ENCODE measurements at places on chromosomes 5 and 9. TPM values are rescaled to one million over a fixed set of nuclear protein-coding genes. Genes with fewer than 3 reads are reported as not detected.

Gene HSPB3
- 157 TPM for total RNA-seq

Gene AGXT2
- total RNA-seq, result not detected

Gene SPATA31C1
- not detected for total RNA-seq

Gene PGM5
- 54.2 TPM for total RNA-seq

Gene RFX3
- total RNA-seq, result 5.7 TPM

Gene PIP5KL1
- 0.44 TPM for total RNA-seq

Gene TMOD1
- total RNA-seq, result 178 TPM

Gene LTC4S
- 4.0 TPM for total RNA-seq

Gene TTC39B
- 3.6 TPM for total RNA-seq

Gene POLR3G
- total RNA-seq, result 1.9 TPM

Gene MARVELD2
- total RNA-seq, result 0.25 TPM

Gene LCN9
- total RNA-seq, result not detected

GRCh38 chr9:101087426-101087825 is 58.9 kb downstream of the PLPPR1 start:
- DNase-seq, result no peak

- no peak for DNase-seq
Observed at GRCh38 chr9:5721279-5722087, 92.6 kb downstream of the RIC1 start.

DNA sequence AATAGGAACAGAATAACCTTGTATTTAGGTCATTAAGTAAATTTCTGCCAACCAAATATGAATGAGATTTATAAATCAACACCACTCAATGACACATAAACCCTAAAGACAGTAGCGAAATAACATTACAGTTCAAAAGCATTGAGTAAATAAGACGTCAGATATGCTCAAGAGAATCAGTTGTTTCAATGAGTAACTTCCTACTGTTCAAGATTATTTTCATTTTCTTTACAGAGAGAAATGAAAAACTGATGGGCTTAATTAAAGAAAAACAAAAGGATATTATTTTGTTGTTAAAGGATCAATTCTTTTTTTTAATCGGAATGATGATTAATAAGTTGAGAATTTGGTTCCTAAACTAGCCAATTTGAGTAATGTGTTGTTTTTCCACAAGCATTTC is 150.1 kb downstream of the BNC2 start:
- no peak for DNase-seq

- no peak for DNase-seq
Observed at GRCh38 chr5:109987355-109987754, 297.6 kb downstream of the MAN2A1 start.

GRCh38 chr5:45639040-45639439 is 57.1 kb downstream of the HCN1 start:
- no peak for DNase-seq

DNA sequence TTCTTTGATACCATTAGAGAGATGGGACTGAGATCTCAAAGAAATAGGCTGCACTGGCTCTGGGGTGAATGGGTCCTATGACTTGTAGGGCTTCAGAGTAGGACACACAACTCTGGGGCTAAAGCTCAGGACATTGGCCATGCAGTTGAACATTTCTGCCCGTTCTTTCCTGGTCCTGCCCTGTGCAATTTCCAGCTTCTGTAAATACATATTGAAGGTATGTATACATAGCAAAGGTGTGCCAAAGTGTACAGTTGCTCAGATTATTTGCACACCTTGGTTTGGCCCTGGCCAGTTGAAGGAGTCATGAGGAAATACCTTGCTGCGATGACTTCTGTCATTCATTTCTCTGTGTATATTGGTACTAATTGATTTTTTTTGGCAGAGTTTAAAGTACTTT is 52.8 kb upstream of the TAF11L2 start:
- no peak for DNase-seq

DNA sequence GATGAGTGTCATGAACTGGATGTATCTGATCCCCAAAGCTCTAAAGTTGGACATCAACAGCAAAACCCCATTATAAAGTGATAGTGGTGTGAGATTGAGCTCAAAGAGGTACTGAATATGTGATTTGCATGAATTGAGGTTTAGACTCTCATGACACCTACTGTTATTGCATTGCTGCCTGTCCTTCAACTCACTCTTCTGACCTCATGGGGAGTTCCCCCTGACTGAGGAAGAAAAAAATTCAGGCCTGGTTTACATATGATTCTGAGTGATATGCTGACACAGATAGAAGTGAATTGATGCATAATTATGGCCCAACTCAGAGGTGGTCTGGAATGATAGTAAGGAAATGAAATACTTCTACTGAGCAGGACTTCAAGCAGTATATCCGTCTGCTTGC is 76.2 kb upstream of the CHD1 start:
- DNase-seq, result no peak

GRCh38 chr9:3244963-3245653 is 280.7 kb downstream of the RFX3 start:
- no peak for DNase-seq

GRCh38 chr5:151239237-151239861 is 13.6 kb upstream of the GM2A start:
- peak; percentile 82 for DNase-seq

GRCh38 chr5:33688526-33688925 is 203.3 kb downstream of the ADAMTS12 start:
- no peak for DNase-seq

DNA sequence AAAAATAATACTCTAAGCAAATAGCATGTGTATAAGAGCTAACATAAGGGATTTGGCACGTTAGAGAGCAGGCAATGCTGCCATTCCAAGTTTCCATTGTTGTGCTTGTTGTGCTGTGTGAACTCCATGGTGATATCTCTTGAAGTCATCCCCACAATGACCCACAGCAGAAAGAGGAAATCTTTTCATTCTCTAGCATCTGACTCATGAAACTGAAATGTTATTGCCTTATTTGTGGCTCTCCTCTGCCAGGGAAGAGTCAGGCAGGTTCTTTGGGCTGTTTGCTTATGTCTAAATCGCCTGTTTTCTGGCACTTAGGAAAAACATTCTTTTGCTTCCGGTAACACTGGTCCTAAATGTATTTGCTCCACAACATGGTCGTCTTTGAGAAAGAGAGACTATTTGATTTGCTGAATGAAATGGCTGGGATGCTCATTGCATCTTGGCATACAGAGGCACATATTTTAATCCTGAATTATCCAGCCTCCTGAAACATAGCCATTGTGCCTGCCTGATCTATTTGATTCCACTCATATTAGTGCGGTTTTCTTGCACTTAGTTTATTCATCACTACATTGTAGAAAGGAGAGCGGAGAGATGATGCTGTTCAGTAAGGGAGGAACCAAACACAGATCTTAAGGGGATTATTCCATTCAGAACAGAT is 188.8 kb downstream of the CSNK1G3 start:
- no peak for DNase-seq

DNA sequence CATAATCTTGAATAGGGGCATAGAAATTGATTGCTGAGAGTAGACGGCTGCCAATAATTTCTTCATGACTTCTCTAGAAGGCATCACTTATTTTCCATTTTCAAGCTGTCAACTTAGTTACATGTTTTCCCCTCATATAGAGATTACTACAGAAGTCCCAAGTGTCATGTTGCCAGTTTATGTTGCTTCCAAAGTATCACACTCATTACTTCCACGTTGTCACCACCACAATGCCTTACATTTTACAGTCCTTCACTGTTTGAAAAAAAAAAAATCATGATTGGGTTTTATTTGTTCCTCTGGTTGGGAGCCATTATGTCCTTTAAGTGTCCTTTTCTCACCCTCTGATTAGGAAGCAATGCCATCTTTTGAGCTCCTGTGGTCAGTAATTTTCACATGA is 2144.6 kb upstream of the ACO1 start:
- no peak for DNase-seq

DNA sequence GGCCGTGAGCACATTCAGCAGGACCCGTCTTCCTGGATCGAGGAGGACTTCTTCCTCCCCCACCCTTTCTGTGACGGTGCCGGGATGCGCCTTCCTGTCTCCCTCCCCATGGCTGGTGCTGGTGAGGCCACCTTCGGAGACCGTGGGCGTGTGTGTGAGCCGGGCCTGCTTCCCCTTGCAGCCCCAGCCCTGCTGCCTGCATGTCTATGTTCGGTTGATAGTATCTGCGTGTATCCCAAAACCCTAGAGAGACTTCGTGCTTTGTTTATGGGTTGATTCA is 12.8 kb downstream of the CEP72 start:
- peak; percentile 26 for DNase-seq

DNA sequence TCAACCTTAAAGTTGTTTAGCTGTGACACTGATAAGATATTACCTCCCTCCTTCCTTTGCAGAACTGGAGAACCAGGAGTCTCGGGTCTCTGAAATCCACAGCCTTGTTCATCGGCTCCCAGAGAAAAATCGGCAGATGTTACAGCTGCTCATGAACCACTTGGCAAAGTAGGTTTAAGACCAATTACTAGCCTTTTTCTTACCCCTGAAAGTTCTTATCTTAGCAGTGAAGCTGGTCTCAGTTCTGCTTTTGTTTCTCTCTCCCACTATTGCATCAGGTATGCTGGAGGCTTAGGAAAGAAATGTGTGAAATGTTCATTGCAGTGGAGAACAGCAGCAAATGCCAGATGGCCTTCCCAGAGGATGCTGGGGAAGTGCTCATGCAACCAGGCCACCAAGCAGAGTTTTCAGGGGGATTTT is 287.4 kb downstream of the ARHGAP26 start:
- DNase-seq, result no peak

DNA sequence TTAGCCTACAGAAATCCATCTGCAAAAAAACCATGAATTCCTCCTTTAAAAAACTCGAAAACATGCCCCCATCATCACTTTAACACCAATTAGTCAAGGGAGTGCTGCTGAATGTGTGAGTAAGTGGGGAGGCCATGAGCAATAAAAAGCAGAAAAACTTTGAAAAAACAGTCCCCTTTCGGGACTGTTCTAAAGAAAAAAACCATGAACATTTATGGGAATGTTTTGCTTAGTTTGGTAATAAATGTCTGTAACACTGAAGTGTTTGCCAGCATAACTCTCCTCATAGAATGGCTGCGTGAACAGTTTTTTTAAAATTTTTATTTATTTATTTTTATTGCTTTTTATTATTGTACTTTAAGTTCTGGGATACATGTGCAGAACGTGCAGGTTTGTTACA is 99.4 kb upstream of the TARS1 start:
- DNase-seq, result no peak

- DNase-seq, result no peak
Observed at GRCh38 chr5:131754363-131754762, 42.5 kb downstream of the FNIP1 start.

DNA sequence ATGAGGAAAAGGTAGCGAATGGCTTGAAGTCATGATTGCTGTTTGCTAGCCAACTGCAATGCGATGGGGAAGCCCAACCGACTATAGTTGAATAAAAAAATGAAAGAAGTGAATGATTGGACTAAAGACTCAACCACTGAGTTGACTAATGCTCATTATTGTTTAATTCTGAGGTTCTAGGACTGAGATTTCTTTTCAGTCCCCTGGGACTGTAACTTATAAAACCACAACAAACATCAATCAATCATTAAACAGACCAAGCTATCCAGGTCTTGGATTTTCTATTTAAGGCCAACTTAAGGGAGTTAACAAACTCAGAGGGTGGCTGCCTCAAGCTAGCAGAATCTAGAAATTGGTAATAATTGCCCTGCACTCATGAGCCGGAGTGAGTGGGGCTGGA is 154.2 kb downstream of the DOCK2 start:
- no peak for DNase-seq

GRCh38 chr5:143606043-143606752 is 202.7 kb upstream of the NR3C1 start:
- DNase-seq, result no peak

DNA sequence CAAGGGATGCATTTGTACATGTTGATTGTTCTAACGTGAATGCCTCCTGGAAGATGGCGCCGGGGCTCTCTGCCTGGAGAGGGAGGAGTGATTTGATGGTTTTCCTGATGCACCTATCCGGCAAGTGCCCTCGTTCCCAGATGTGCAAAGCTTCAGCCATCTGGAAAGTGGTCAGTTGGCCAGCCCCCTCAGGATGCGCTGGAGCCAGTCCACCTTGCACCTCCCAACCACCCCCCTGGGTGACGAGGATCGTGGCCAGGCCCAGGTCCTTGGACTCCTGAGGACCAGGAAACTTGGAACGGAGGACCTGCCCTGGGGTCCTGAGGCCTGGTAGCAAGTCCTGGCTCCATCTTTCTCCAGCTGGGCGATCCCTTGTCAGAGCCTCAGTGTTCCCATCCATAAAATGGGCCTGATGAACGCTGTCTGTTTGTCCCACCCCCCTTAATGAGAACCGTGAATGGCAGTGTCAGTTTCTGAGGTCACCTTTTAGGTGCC is 23.6 kb upstream of the RNU6ATAC start:
- no peak for DNase-seq

- no peak for DNase-seq
Observed at GRCh38 chr5:140794595-140795258, at the start of gene PCDHA2. Gene PCDHA2, plus strand, starts transcription at chr5:140794852.

DNA sequence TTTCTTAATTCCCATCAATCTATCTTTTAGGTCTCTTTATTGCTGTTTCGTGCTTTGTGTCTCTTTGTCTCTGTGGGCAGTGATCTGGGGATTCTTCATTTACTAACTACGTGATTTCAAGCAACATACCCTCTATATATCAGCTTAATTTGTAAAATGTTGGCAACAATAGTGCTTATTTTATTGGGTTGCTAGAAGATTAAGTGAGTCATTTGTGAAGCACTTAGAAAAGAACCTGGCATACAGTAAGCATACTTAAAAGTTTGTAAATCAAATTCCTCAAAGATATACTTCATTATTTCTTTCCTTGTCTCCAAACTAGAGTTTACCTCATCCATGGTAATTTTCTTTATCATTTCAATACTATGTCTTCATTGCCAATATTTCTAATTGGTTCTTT is 669.7 kb downstream of the MAT2B start:
- no peak for DNase-seq

DNA sequence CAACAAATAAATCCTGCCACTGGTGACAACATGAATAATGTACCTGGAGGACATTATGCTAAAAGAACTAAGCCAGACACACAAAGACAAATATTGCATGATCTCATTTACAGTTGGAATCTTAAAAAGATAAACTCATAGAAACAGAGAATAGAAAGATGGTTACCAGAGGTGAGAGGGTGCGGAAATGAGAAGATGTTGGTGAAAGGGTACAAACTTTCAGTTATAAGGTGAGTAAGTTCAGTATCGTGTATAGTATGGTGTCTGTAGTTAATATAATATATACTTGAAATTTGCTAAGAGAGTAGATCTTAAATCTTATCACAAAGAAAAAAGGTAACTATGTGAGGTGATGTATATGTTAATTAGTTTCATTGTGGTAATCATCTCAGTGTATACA is 63.3 kb downstream of the PRRC1 start:
- DNase-seq, result no peak

GRCh38 chr5:167916706-167917105 is 374.7 kb upstream of the WWC1 start:
- no peak for DNase-seq

- DNase-seq, result no peak
Observed at GRCh38 chr9:614431-614830, 227.1 kb upstream of the DMRT1 start.

- no peak for DNase-seq
Observed at GRCh38 chr5:17625686-17626085, 6.2 kb upstream of the TAF11L13 start.

DNA sequence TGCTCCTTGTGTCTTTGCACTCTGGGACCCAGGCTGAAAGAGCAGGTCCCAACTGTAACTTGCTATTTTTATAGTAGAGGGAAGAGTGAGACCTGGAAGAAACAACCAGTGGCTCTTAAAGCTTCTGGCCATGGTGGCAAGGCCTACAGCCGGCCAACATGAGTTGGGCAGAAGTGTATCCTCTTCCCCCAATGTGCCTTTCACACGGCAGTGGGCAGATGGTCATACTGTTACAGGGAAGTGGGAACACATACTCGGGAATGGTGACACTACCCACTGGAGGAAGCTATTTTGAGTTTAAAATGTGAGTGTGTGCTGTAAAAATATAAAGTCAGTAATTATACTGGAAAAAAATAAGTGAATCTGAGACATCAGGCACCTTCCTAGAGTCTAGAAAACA is 116.0 kb downstream of the MVB12B start:
- DNase-seq, result no peak
